ENCODE measurements at places on chromosomes 12 and 14. TPM values are rescaled to one million over a fixed set of nuclear protein-coding genes. Genes with fewer than 3 reads are reported as not detected.

TROAP gene
- 0.37 TPM for total RNA-seq

KRT2 gene
- not detected for total RNA-seq

SERPINA9 gene
- total RNA-seq: not detected

FAM186B gene
- 0.47 TPM for total RNA-seq

ANO4 gene
- total RNA-seq: 0.32 TPM

RPS6KA5 gene
- total RNA-seq: 11.9 TPM

SPTB gene
- 93.1 TPM for total RNA-seq

OR4E1 gene
- not detected for total RNA-seq

OASL gene
- total RNA-seq: 0.55 TPM

DAO gene
- not detected for total RNA-seq

KIF26A gene
- total RNA-seq: 6.0 TPM

RNASE2 gene
- total RNA-seq: 2.9 TPM

FOXG1 gene
- total RNA-seq: not detected

RFX4 gene
- not detected for total RNA-seq

BCL2L14 gene
- total RNA-seq: not detected

RNASE3 gene
- not detected for total RNA-seq

PSMB5 gene
- total RNA-seq: 111 TPM

ANO2 gene
- 16.1 TPM for total RNA-seq

LRCOL1 gene
- not detected for total RNA-seq

DDHD1 gene
- total RNA-seq: 8.1 TPM

AGAP2 gene
- total RNA-seq: 7.5 TPM

EGLN3 gene
- total RNA-seq: 133 TPM

HCAR1 gene
- total RNA-seq: 0.12 TPM

PLA2G1B gene
- not detected for total RNA-seq

ADAM20 gene
- 0.57 TPM for total RNA-seq

TMEM132C gene
- total RNA-seq: 1.0 TPM

GPR84 gene
- total RNA-seq: not detected

NRIP2 gene
- 1.1 TPM for total RNA-seq

OR6C2 gene
- not detected for total RNA-seq

E2F7 gene
- total RNA-seq: 0.07 TPM

LTBP2 gene
- 16.0 TPM for total RNA-seq

ADGRD1 gene
- 83.6 TPM for total RNA-seq

SMIM41 gene
- total RNA-seq: not detected

CACNA2D4 gene
- 1.0 TPM for total RNA-seq

RAN gene
- 248 TPM for total RNA-seq

POTEM gene
- total RNA-seq: not detected

CLEC2B gene
- total RNA-seq: 3.7 TPM

USP44 gene
- total RNA-seq: 1.0 TPM

RDH5 gene
- 13.5 TPM for total RNA-seq

A2ML1 gene
- not detected for total RNA-seq

ZCCHC8 gene
- total RNA-seq: 9.0 TPM

TBC1D30 gene
- total RNA-seq: 0.47 TPM

REC8 gene
- 3.2 TPM for total RNA-seq

RTL1 gene
- total RNA-seq: not detected

PRH2 gene
- not detected for total RNA-seq

CEBPE gene
- not detected for total RNA-seq

RBP5 gene
- total RNA-seq: 0.89 TPM

SPSB2 gene
- 2.2 TPM for total RNA-seq

GLS2 gene
- 0.57 TPM for total RNA-seq

CDCA4 gene
- total RNA-seq: 1.9 TPM

PIANP gene
- total RNA-seq: 0.25 TPM

TMEM229B gene
- 2.2 TPM for total RNA-seq

SLC4A8 gene
- 0.32 TPM for total RNA-seq

GPR135 gene
- total RNA-seq: 2.0 TPM

MVK gene
- 9.7 TPM for total RNA-seq

OLR1 gene
- 0.64 TPM for total RNA-seq

IKZF4 gene
- total RNA-seq: 7.5 TPM

CATSPERB gene
- 0.37 TPM for total RNA-seq

CAPZA3 gene
- not detected for total RNA-seq
